ENCODE measurements at places on chromosomes 7 and 10. TPM values are rescaled to one million over a fixed set of nuclear protein-coding genes. Genes with fewer than 3 reads are reported as not detected.

Gene CTAGE8
- total RNA-seq = 0.13 TPM

GRCh38 chr7:55100544-55101327, 81.9 kb downstream of the EGFR start:
- DNase-seq = no peak

GRCh38 chr10:117175901-117176534, 21.3 kb upstream of the KCNK18 start:
- peak; percentile 54 for DNase-seq

GRCh38 chr10:87734987-87735827, 75.5 kb downstream of the PAPSS2 start:
- DNase-seq = peak; percentile 46

DNA sequence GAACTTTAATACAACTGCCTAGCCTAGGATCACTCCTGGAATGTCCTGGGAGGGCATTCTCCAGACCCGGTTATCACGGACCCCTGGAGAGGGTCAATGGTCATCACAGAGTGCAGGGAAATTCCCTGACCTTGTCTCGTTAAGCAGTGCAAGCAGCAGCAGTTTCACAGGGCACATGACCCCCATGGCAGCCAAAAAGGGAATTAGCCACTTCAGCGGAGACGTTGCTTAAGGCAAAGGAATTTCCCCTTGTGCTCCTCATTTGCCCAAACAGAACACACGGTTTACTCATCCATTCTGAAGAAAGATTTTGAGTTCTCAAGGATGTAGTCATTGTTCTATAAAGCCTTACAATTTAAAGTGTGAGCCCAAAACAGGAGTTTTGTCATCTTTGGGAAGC, 260.3 kb downstream of the SNX13 start:
- no peak for DNase-seq

GRCh38 chr10:93383562-93383981, 98.6 kb downstream of the MYOF start:
- no peak for DNase-seq

DNA sequence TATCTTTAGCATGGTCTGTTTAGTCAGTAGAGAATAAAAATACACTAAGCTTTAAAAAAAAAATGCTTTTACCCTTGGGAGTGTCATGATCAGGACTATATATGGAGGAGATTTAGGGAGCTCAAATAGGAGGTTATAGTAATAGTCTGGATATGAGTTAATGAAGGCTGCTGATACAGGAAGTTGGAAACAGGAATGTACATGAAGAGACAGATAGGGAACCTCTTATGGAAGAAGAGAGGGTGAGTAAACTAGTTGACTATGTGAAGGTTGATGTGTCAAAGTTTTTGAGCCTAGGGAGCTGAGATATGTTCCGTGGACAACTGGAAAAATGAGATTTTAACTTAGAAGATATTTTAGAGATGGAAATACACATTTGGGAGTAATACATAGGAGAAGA, 472.0 kb upstream of the FZD8 start:
- no peak for DNase-seq

DNA sequence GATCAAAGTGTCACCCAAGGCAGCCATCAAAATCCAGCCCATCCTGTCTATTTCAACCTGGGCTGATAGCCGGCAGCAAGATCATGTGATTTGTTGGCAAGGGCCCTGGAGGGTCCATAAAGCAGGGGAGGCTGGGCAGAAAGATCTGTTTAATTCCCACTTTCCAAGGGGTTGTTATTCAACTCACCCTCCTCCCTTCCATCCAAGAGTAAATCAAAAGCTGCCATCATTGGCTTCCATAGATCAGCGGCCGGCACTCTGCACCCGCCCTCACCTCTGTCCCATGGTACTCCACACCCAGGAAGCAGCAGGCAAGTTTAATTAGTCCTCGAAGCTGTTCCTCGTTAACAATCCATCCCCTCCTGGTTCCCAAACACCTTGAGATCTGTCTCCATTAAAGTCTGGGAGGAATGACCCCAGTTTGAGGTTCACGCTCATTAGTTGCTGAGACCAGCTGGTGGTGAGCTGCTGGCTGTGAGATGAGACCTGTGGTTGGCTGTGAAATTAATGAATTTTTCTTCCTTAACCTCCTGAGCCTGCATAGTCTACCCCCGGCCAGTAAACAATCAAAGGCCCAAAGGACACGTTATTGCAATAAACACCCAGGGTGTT, 120.6 kb upstream of the CHST15 start:
- DNase-seq = no peak

DNA sequence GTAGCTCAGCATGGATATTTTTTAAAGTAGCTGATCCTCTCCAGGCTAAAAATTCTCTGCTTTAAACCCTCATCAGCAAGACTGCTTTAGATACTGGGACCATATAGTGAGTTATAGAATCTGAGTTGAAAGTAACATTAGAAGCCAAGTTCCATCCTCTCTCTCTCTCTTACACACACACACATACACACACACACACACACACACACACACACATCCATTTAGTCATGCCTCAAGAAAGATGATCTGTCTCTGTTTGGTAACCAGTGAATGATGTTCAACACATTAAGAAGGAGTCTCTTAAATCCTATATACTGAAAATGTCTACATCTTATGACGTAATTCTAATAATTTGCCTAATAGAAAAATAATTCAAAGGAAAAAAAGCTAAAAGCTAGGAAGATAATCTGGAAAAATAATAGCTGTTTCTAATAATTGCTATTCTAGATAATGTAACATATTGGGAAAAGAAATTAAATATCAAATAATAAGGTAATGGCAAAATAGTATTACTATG, 16.9 kb upstream of the ATP6V0A4 start:
- DNase-seq = no peak

- DNase-seq = no peak
These were observed 138.1 kb upstream of the THSD7A start for GRCh38 chr7:11970132-11970531.
